Epithelial cell of alveolus of lung (primary cell): ENCODE measurements at places on chromosomes 7 and 10. TPM values are rescaled to one million over a fixed set of nuclear protein-coding genes. Genes with fewer than 3 reads are reported as not detected.

AZGP1 gene
- 0.40 TPM in 1 of 2 replicates, not detected in the other for total RNA-seq

MMRN2 gene
- total RNA-seq: 1.3 and 6.9 TPM in 2 replicates

TAS2R5 gene
- total RNA-seq: 0.39 and 0.48 TPM in 2 replicates

FXYD4 gene
- not detected in 2 replicates for total RNA-seq

ZNF736 gene
- total RNA-seq: 4.4 and 9.0 TPM in 2 replicates

DLX5 gene
- 0.13 TPM in 1 of 2 replicates, not detected in the other for total RNA-seq
